WTC11 (cell line): ENCODE measurements at places on chromosomes 2 and 18. TPM values are rescaled to one million over a fixed set of nuclear protein-coding genes. Genes with fewer than 3 reads are reported as not detected.

DNA sequence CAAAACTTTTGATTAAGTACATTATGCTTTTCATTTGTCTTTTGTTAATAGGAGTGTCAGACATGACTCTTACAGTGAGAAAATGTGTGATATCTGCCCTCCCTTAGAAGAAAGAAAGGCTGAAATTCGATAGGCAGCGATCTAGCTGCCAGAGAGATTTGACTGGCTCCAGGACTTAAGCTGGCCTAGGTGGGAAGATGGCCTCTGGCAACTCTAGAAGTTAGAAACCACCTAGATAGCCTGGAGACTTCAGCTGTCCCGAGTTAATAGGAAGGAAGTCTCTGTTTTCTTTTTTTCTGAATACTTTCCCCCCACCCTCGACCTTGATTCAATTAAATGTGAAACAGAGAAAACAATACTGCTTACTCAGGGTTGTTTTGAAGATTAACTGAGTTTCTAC lies 1194.7 kb upstream of the CRIM1 start:
- no peak for DNase-seq
- H3K27ac ChIP-seq: no peak overlapping the region
- H3K27me3 ChIP-seq: no peaks in the 10 kb centered on the region
- H3K36me3 ChIP-seq: no peaks in the 10 kb centered on the region

- peaks cover 8% of the 10 kb centered on the region; the same call in 1 of the 2 replicates for H3K4me1 ChIP-seq
- no peaks in the 10 kb centered on the region for H3K36me3 ChIP-seq
- H3K27ac ChIP-seq: no peak overlapping the region
These were observed 399.8 kb downstream of the TXNL1 start for GRCh38 chr18:56238576-56238975.

- peaks cover 34% of the 10 kb centered on the region for H3K4me1 ChIP-seq
- peaks cover 21% of the 10 kb centered on the region for H3K36me3 ChIP-seq
- H3K27me3 ChIP-seq: no peaks in the 10 kb centered on the region
- no peak for DNase-seq
- peak overlapping the region; percentile 22 for H3K4me3 ChIP-seq
These were observed 265.2 kb downstream of the CCDC85A start for GRCh38 chr2:56449002-56449431.

- peaks cover 6% of the 10 kb centered on the region; the same call in 1 of the 2 replicates for H3K4me1 ChIP-seq
- no peak for DNase-seq
- peak overlapping the region; percentile 72 for H3K4me3 ChIP-seq
- H3K36me3 ChIP-seq: no peaks in the 10 kb centered on the region; the same call in 1 of the 2 replicates
- H3K27me3 ChIP-seq: peaks cover 63% of the 10 kb centered on the region
These were observed 1.3 kb upstream of the CLIP4 start for GRCh38 chr2:29113891-29114321.

DNA sequence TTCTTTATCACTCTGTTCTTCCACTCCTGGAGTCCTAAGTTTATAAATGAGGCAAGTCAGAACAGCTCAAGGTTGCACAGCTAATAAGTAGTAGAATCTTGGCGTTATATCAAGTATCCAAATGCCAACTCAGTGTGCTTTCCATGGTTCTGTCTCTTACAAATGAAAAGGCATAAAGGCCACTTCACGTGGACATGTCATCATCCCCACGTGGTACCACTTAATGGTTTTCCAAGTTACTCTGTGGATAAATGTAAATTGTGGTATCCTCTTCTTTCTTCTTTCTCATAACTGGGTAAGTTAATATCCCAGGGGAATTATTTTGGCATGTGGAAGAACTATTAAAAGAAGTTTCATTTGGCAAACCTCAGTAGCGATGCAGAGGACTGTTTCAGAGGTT lies 131.5 kb upstream of the L3MBTL4 start:
- no peak overlapping the region for H3K27ac ChIP-seq
- H3K4me1 ChIP-seq: peaks cover 23% of the 10 kb centered on the region
- H3K4me3 ChIP-seq: no peak overlapping the region
- DNase-seq: no peak
- H3K36me3 ChIP-seq: peaks cover 24% of the 10 kb centered on the region

DNA sequence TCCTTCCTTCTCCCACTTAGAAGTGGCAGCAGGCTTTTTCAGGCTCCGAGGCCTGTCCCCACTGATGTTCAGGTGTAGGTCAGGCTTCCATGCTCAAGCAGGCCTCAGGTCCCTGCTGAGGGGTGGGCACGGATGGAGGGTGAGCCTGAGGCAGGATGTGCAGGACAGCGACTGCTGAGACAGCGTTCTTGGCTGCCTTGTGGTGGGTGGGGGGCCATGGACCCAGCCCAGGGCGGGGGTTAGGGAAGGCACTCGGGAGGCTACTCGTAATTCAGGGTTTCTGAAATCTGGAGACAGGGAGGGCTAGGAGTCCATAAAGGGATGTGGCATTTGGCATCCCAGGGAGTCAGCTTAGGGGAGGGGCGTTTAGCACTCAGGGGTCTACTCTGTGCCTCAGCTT lies 30.3 kb downstream of the COLEC11 start:
- DNase-seq: no peak
- no peak overlapping the region for H3K27ac ChIP-seq
- H3K4me1 ChIP-seq: peaks cover 8% of the 10 kb centered on the region
- H3K4me3 ChIP-seq: no peak overlapping the region
- H3K36me3 ChIP-seq: no peaks in the 10 kb centered on the region

DNA sequence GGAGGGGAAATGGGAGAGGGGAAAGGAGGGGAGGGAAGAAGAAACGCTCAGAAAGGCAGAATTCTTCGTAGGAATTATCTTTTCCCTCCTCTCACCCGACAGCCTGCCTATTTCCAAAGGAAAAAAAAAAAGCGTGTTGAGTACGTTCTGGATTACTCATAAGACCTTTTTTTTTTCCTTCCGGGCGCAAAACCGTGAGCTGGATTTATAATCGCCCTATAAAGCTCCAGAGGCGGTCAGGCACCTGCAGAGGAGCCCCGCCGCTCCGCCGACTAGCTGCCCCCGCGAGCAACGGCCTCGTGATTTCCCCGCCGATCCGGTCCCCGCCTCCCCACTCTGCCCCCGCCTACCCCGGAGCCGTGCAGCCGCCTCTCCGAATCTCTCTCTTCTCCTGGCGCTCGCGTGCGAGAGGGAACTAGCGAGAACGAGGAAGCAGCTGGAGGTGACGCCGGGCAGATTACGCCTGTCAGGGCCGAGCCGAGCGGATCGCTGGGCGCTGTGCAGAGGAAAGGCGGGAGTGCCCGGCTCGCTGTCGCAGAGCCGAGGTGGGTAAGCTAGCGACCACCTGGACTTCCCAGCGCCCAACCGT lies at the start of gene GAD1:
GAD1 (plus strand) TSS at position 384 of the 589 bp plus-strand sequence. CDS start 1,705 bp downstream, outside the sequence.
- H3K27me3 ChIP-seq: peaks cover 88% of the 10 kb centered on the region
- peak within 1 kb of the TSS; percentile 84 for H3K4me3 ChIP-seq
- peak; percentile 76 for DNase-seq
- no peak within 1 kb of the TSS for H3K27ac ChIP-seq
- no peaks in the 10 kb centered on the region for H3K36me3 ChIP-seq
- peaks cover 65% of the 10 kb centered on the region for H3K4me1 ChIP-seq

GRCh38 chr2:51324051-51324450 lies 292.1 kb upstream of the NRXN1 start:
- peaks cover 7% of the 10 kb centered on the region for H3K36me3 ChIP-seq
- H3K27me3 ChIP-seq: no peaks in the 10 kb centered on the region
- H3K4me3 ChIP-seq: no peak overlapping the region
- no peak for DNase-seq
- H3K4me1 ChIP-seq: peaks cover 12% of the 10 kb centered on the region
- no peak overlapping the region for H3K27ac ChIP-seq

CHRNG gene
- total RNA-seq: 0.20 TPM in 1 of 3 replicates, not detected in the others

DNA sequence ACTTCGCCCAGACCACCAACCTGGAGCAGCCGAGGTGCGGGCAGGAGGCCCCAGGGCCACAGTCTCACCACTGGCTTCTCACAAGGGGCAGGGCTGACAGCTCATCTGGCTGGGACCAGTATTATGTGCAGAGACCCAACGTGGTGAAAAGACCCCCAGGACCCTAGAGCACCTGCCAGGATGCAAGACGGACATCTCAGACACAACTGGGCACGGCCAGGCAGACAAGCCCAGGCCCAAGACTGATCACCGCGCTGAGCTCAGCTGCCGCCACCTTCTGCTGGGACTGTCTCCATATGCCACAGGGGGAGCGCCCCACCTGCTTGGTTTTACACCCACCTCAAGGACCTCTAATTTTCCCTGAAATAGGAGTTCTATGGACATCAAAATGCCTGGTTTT lies 23.2 kb downstream of the HDAC4 start:
- no peak overlapping the region for H3K4me3 ChIP-seq
- H3K27ac ChIP-seq: no peak overlapping the region
- H3K4me1 ChIP-seq: peaks cover 33% of the 10 kb centered on the region

- no peak for DNase-seq
- no peak overlapping the region for H3K4me3 ChIP-seq
- no peaks in the 10 kb centered on the region for H3K4me1 ChIP-seq
- H3K36me3 ChIP-seq: peaks cover 38% of the 10 kb centered on the region
- H3K27ac ChIP-seq: no peak overlapping the region
These were observed 11.5 kb downstream of the GEN1 start for GRCh38 chr2:17765398-17765797.

DNA sequence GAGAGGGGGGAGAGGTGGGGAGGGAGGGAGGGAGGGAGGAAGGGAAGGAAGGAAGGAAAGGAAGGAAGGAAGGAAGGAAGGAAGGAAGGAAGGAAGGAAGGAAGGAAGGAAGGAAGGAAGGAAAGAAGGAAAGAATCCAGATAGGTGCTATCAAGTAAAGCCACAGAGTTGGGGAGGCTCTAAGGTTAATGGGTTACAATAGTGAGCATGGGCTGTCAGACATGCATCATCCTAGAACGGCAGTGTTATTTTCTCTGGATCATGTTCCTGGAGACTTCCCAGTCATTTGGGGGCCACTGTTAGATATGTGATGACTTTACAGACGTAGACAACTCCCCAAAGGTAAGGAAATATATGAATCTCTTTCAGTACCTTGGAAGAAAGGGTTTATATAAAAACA lies 31.1 kb downstream of the CDK15 start:
- H3K27ac ChIP-seq: no peak overlapping the region
- no peaks in the 10 kb centered on the region for H3K27me3 ChIP-seq
- no peaks in the 10 kb centered on the region for H3K36me3 ChIP-seq

DNA sequence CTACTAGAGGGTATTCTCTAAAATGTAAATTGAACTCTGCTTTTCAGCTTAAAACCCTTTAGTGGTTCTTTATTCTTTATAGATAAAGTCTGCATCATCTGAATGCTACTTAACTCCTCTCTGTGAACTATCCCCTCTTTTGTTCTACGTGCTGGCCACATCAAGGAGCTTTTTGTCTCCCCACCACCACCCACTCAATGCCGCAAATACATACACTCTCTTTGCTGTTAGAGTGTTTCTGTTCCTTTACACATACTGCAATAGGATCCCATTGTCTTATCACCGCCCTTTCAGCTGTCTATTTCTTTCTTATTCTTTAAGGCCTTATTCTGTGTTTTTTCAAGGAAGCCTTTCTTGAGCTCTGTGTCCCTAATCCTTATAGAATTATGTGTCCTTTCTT lies 83.3 kb downstream of the EML4 start:
- peaks cover 15% of the 10 kb centered on the region for H3K36me3 ChIP-seq
- H3K27me3 ChIP-seq: no peaks in the 10 kb centered on the region
- H3K4me3 ChIP-seq: no peak overlapping the region
- DNase-seq: no peak
- H3K27ac ChIP-seq: no peak overlapping the region

DNA sequence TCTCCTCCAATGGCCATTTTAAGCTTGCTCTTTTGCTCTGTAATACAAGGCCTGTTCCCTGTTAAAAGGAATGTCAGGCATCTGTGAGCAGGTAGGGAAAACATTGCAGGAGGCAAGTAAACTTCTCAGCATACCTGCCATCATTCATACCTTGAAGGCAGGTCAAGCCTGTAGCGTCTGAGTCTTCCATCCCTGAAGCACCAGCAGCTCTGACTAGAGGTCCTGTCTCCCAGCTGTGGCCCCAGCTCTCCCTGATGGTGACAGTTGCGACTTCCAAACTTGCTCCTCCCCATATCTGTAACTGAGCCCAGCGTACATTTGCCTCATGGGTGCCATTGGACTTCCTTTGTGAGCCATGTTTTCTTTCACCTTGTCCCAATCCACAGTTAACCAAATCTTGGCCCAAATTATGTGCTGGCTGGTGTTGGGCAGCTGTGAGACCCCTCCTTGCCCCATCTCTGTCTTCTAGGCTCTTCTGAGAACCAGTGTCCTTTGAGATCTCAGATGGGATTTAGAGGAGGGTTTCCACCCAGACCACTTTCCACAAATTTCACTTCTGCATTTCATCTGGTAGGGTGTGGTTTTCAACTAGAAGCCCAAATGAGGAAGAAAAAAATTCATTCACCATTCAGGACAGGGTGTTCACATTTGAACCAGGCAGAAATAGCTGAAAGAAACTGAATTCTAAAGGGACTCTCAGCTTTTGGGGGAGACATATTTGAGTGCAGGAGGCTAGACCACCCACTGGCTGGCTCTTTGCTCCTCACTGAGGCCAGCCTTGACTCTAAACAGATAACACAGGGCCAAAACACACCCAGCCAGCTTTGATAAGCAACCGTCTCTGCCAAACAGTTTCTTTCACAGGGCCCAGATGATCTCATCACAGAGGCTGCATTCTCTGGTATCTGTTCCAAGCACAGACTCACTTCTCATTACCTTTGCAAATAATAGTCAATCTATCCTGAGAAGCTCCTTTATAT lies 66.4 kb upstream of the MSH2 start:
- peaks cover 62% of the 10 kb centered on the region for H3K4me1 ChIP-seq
- peaks cover 23% of the 10 kb centered on the region for H3K36me3 ChIP-seq
- H3K27ac ChIP-seq: peak overlapping the region; percentile 55

DNA sequence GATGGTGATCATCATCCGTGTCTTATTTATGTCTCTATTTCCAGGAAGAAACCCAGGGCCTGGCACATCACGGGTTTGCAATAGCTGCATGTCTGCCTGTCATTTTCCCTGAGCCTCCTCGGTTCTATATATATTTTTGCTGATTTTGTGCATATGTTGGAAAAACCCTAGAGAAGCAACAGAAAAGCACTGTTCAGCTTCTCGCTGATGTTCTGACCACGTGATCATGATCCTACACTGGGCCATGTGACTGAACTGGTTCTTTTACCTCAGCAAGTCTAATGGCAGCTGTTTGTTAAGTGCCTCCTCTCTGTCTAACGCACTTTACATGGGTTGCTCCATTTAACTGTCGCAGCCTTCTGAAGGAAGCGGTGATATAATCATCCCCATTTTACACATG lies 71.3 kb downstream of the CMPK2 start:
- H3K27me3 ChIP-seq: peaks cover 39% of the 10 kb centered on the region
- no peak for DNase-seq
- no peak overlapping the region for H3K27ac ChIP-seq
- H3K4me3 ChIP-seq: no peak overlapping the region

DNA sequence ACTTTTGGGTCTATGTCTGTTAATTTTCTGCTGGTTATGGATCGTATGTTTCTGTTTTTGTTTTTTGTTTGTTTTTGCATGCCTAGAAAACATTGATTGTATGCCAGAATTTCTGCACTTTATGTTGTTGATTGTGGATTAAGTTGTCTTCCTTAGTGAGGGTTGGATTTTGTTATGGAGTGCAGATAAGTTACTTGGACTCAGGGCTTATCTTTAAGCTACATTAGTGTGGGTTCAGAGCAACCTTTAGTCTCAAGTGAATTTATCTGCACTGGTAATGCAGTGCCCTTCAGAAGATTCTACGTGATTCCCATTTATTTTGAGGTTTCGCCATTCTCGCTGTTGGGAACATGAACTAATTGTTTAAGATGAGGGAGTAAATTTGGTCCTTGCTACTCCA lies 32.9 kb downstream of the UBR3 start:
- peak overlapping the region; percentile 57; the same call in 1 of the 2 replicates for H3K27ac ChIP-seq
- peaks cover 13% of the 10 kb centered on the region for H3K36me3 ChIP-seq
- H3K4me3 ChIP-seq: no peak overlapping the region
- no peaks in the 10 kb centered on the region for H3K27me3 ChIP-seq
- peaks cover 17% of the 10 kb centered on the region for H3K4me1 ChIP-seq
